ENCODE measurements at places on chromosomes 12 and 14. TPM values are rescaled to one million over a fixed set of nuclear protein-coding genes. Genes with fewer than 3 reads are reported as not detected.

The BCL2L2 gene
- total RNA-seq = 0.73 TPM

The WDHD1 gene
- 47.8 TPM for total RNA-seq

The SFSWAP gene
- total RNA-seq = 72.4 TPM

The DHRS4L2 gene
- 15.9 TPM for total RNA-seq

The LRCOL1 gene
- total RNA-seq = not detected

The RALGAPA1 gene
- total RNA-seq = 37.3 TPM

The FLVCR2 gene
- 3.3 TPM for total RNA-seq

The COCH gene
- total RNA-seq = 1.2 TPM

The RGS6 gene
- total RNA-seq = not detected

The KLHL33 gene
- not detected for total RNA-seq

The YBX3 gene
- total RNA-seq = 135 TPM

The HOXC10 gene
- not detected for total RNA-seq

The INF2 gene
- 54.9 TPM for total RNA-seq

The TAS2R46 gene
- 0.66 TPM for total RNA-seq

The SLC5A8 gene
- total RNA-seq = not detected

The DIO3 gene
- total RNA-seq = not detected

The PTGER2 gene
- 17.6 TPM for total RNA-seq

The SLCO1B1 gene
- total RNA-seq = not detected

The ATXN2 gene
- 34.2 TPM for total RNA-seq

The SRRM4 gene
- total RNA-seq = not detected

The TTC5 gene
- 41.5 TPM for total RNA-seq

The POTEG gene
- total RNA-seq = not detected

The ADAMTS20 gene
- not detected for total RNA-seq

The AGAP2 gene
- 28.1 TPM for total RNA-seq

The ACOT4 gene
- total RNA-seq = 3.6 TPM

The TGFB3 gene
- 3.0 TPM for total RNA-seq

The INHBE gene
- 0.27 TPM for total RNA-seq

The SETD3 gene
- total RNA-seq = 54.8 TPM

The BMAL2 gene
- 7.4 TPM for total RNA-seq

The PAPOLA gene
- 164 TPM for total RNA-seq

The PLEKHG7 gene
- total RNA-seq = not detected

The ISM2 gene
- total RNA-seq = not detected

The KLRK1 gene
- total RNA-seq = 19.4 TPM

The LRRC9 gene
- not detected for total RNA-seq

The OAS1 gene
- total RNA-seq = 4.0 TPM

The TAPBPL gene
- 36.6 TPM for total RNA-seq

The SIX1 gene
- total RNA-seq = not detected

The TAS2R14 gene
- 0.89 TPM for total RNA-seq

The EML5 gene
- 3.6 TPM for total RNA-seq

Measured in activated T-cell treated with anti-CD3 and anti-CD28 coated beads, Interleukin-2, amount 50 U/mL, for 4 hours (primary cell).